Sigmoid colon (tissue), 7 donors: ENCODE measurements at places on chromosomes 2 and 18. TPM values are rescaled to one million over a fixed set of nuclear protein-coding genes. Genes with fewer than 3 reads are reported as not detected.

The CD28 gene
- 1.1 TPM for total RNA-seq

The SRD5A2 gene
- not detected for total RNA-seq

The SCRN3 gene
- total RNA-seq, result 14.7 TPM

The HSPD1 gene
- 115 TPM for total RNA-seq

The EFEMP1 gene
- 111 TPM for total RNA-seq

The GKN2 gene
- not detected for total RNA-seq

The RBM44 gene
- 1.7 TPM for total RNA-seq
